KBM-7 (cell line): ENCODE measurements at places on chromosomes 7 and 10.

GRCh38 chr10:22669163-22669711, 45.1 kb downstream of the PIP4K2A start:
- DNase-seq: no peak

DNA sequence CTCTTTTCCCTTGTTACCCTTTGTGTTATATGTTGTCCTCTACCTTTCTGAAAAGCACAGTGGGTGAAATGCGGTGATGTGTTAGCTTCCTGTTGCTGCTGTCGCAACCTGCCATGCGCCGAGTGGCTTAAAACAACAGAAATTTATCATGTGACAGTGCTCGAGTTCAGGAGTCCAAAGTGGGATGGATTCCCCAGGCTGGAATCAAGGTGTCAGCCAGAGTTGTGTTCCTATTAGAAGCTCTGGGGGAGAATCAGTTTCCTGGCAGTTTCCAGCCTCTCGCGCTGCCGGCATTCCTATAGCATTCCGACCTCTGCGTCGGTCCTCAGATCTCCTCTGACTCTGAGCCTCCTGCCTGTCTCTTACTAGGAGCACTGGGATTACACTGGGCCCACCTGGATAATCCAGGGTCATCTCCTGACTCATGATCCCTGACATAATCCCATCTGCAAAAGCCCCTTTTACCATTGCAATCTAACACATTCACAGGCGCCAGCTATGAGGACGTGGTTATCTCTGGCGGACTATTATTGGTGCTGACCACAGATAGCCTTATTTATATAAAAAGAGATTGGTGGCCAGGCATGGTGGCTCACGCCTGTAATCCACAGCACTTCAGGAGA, 207.5 kb downstream of the CUX1 start:
- DNase-seq: no peak

- DNase-seq: no peak
These were observed 60.5 kb upstream of the ZNF138 start for GRCh38 chr7:64733550-64734240.

DNA sequence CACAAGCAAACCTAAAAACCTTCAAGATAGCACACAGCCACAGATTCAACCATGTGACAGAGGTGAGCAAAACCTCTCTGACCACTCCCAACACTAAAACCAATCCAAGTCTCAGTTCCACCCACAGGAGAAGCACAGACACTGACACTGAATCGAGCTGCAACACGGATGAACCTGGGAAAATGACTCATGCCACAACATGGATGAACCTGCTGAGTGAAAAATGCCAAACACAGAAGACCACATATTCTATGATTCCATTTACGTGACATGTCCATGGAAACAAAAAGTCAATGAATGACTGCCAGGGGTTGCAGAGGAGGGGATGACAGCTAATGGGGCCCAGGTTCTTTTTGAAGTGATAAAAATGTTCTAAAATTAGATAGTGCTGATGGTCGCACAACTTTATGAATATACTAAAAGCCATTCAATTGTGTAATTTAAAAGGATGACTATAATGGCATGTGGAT, 22.0 kb downstream of the CYTH3 start:
- no peak for DNase-seq

- no peak for DNase-seq
These were observed 19.1 kb downstream of the ABLIM1 start for GRCh38 chr10:114638821-114639625.

GRCh38 chr10:86439544-86439943, 72.9 kb upstream of the GRID1 start:
- peak; percentile 24 for DNase-seq

GRCh38 chr7:379456-380138, 89.6 kb downstream of the FOXL3 start:
- DNase-seq: no peak

DNA sequence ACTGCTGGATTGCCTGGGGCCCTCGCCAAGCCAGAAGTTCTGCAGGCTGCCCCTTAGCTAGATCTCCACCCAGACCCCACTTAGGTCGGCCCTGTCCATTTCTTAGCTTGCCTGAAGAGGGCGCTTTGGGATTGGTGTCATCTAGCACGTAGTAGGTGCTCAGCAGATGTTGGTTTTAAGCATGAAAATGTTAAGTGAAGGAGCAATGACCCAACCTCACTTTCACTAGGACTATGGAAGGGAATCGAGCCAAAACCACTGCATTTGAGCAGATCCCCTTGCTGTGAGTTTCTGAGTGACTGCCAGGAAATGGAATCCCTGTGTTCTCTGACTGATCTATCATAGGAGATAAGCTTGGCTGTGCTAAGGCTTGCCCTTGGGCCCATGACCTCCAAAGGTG, 131.7 kb upstream of the EEPD1 start:
- DNase-seq: peak; percentile 16

GRCh38 chr7:44378744-44379143, 53.4 kb upstream of the CAMK2B start:
- DNase-seq: no peak

- no peak for DNase-seq
These were observed 60.7 kb downstream of the TNS3 start for GRCh38 chr7:47521011-47521795.

DNA sequence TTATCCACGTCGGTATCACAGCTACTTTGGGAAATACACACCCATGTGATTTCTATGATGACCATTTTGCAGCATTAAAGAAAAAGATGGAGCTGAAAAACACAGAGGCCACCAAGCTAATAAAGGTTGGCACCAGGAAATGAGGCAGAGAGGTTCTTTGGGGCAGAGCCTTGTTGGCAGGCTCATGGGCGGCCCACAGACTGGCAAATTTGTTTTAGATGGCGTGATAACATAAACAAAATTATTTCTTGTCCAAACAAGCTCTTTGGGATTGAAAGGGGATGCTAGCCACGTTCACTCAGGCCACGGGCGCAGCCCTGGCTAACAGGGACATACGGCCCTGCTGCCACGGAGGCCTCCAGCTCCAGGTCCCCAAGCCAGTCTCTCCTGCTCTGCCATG, 135.9 kb upstream of the ZMIZ1 start:
- no peak for DNase-seq

DNA sequence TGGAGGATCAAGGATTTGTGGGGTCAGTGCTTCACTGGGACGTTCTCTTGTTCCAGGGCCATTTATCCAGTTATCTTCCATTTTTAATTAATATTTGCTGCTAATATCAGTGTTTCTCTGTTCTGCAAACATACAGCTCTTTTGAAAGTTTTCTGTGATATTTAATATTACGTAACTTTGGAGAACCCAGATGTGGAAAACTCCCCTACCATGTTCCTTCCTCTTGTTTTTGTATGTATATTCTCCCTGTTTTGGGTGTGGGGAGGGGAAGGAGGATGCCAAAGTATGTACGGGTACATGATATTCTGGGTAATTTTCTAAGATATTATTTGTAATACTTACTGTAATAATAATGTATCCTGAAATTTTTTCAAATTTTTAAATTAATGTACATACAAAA, 55.9 kb downstream of the MYO3A start:
- no peak for DNase-seq

DNA sequence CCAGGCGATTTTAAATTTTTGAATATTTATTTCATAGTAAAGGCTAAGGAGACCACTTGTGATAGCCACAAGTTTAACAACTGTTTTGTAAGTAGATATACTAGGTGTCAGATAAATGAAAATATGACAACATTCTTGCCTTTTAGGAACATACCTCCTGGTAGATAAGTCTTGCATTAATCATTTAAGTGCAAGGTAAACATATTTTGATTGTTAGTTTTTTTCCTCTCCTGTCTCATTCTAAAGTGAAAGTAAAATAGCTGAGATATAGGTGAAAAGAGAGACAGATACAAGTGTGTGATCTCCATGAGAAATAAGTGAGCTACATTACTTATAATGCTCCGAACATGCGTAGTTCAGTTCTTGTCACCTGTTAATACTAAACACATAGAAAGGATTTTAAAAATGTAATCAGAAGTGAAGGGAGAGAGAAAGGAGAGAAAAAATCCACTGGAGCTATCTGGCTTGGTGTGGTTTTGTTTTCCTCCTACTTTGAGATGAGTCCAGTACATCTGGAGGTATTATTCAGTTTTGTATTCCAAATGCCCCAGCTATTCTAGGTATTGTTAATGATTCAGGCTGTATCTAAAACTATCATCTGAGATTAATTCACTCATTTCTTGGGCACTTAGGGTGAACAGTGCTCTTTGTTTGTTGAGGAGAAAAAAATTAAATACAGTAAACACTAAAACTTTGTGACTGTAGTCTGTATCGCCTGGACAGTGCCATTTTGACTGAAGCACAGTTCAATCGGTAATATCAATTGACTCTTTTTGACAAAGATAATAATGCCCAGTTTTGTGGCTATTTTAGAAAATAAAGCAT, 21.2 kb downstream of the GLCCI1 start:
- DNase-seq: no peak

DNA sequence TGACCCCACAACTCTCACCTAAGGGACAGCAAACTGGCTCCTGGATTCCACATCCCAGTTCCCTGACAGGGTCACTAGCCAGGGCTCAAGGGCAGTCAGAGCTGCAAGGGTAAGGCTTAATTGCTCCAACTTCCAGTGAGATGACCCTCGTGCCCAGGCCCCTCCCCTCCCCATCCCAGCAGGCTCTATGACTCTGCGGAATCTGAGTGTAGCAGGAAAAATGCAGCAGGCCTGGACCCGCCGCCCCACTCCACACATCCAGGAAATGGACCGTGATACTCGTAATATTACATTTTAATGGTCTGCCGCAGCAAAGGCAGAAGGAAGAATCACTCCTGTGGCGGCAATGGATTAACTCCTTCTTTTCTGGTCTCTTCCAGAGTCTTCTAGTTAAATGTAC, 91.7 kb upstream of the CHST15 start:
- no peak for DNase-seq

DNA sequence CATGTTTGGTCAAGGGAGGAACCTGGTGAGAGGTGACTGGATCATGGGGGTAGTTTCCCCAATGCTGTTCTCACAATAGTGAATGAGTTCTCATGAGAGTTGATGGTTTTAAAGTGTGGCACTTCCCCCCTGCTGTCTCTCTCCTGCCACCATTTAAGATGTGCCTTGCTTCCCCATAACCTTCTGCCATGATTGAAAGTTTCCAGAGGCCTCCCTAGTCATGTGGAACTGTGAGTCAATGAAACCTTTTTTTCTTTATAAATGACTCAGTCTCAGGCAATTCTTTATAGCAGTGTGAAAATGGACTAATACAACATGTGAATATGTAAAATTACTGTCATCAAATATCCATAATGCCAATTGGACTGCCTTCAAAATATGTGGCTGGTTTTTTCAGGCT, 165.5 kb upstream of the TARP start:
- no peak for DNase-seq

DNA sequence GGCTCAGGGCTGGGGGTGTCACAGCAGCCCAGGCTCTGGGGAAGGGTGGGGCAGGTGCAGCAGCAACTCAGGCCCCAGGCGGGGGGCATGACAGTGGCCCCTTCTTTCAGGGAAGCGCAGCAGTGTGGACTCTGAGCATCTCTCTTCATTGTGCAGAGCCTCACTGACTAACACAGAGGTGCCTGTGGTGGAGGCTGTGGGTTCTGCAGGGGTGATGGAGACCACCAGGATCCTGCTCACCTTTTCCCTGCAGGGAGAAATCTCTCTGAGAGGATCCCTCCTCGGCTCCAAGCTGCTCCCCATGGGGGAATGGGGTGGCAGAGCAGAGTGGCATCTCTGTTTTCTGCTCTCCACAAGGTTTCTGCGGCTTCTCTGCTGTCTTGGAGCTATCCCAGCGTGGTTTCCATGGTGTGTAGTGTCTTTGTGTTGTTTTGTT, 37.8 kb upstream of the SHH start:
- no peak for DNase-seq

DNA sequence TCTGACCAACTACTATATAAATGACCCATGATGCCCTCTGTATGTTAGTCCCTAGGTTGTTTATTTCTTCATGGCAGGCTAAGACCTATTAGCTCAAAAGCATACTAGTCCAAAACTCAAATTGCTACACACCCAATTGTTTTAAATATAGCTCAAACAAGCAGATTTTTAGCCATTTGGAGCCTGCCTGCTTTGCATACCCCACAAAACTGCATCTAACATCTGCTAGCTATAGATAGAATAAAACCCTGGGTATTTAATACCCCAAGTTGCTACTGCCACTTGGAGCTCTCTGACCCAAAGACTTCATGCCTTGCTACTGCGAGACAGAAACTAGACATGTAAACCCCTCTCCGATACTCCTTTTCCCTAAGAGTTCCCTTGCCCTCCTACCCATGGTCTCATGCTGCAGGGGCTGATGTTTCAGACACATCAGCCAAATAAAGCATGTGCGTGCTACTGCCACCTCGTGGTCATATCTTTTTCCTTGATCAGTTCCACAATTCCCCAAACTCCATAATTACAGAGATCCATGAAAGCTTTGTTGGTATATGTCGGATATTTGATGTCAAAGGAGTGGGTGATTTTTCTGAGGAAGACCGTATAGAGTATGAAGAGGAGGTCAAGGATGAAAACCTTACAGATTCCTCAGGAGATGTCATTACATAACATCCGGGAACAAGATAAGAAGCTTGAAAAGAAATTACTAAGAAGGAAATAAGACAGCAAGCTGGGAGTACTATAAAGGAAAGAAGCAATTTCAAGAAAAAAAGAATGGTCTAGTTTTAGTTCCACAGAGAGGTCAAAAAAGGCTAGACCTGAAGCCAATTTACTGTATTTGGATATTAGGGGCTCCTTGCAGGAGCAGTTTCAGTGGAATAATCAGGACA, 386.6 kb downstream of the SH2D4B start:
- peak; percentile 65 for DNase-seq

DNA sequence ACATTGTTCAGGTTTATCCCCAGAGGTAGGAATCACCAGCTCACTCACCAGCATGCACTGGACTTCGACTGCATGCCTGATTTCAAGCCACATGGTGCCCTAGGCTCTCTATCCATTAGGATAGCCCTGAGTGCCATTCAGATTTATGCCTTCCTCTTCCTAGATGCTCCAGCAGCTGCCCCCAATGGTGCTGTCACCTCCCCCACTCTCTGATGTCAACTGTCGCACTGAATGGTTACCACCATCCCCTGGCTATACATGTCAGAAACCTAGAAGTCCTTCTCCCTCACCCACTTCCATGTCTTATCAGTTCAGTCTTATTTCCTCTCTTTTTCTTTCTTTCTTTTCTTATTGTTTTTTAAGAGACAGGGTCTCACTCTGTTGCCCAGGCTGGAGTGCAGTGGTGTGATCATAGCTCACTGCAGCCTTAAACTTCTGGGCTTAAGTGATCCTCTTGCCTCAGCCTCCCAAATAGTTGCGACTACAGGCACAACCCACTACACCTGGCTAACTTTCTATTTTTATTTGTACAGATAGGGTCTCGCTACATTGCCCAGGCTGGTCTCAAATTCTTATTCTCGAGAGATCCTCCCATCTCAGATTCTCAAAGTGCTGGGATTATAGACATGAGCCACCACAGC, 2.9 kb downstream of the SFXN4 start:
- no peak for DNase-seq

- no peak for DNase-seq
These were observed 21.2 kb downstream of the GRID1 start for GRCh38 chr10:86345296-86345858.

GRCh38 chr10:132892004-132892403, 50.4 kb downstream of the CFAP46 start:
- DNase-seq: no peak

- no peak for DNase-seq
These were observed at the start of gene SYCE1 for GRCh38 chr10:133565441-133566294. TSS of gene SYCE1 (minus strand) at chr10:133565583. CDS start at chr10:133565529, 54 bp downstream.
